ENCODE measurements at places on chromosomes 2 and 18.

- DNase-seq, result no peak
Measured at GRCh38 chr18:79950515-79951341, 725 bp downstream of the SLC66A2 start.

GRCh38 chr2:1701556-1702185, 42.6 kb downstream of the PXDN start:
- DNase-seq, result peak; percentile 40

DNA sequence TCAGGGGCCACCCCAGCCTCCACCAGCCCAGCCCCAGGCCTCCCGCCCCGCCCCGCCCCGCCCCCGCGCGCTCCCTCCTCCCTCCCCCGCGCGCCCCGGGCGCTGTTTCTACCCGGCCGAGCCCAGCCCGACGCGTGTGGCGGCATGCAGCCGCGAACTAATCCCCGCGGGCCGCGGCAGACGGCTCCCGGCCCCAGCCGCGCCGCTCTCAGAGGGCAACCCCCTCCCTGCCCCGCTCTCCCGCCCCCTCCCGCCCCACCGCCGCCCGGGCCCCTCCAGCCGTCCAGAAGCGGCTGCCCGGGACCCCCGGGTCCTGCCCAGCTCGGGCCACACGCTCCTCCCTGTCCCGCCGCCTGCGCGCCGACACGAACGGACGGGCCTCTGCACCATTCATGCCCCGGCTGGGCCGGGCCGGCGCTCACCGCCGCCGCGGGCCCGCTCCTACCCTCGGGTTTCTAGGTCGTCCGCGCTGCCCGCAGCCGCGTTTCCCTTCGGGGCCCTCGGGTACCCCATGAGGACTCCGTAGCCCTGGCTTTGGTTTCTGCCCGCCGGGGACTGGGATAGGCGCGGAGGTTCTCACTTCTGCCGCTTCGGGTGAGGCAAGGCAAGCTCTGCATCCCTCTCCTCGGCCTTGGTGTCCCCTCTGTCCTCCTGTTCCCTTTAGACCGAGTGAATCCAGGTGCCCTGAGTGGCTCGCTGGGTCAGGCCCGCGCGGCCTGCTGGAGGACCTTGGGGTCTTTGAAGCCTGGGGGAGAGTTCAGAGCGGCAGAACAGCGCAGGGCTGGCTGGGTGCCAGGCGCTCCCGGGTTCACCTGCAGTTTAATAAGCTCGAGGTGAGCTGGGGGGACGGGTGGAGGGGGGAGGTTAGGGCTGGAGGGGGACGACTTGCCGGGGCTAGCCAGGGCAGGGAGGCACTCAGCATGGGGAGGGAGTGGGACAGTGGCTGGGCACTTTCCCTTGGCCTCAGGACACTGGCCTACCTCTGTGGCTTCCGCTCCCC, 3.1 kb downstream of the WNT10A start:
- no peak for DNase-seq

DNA sequence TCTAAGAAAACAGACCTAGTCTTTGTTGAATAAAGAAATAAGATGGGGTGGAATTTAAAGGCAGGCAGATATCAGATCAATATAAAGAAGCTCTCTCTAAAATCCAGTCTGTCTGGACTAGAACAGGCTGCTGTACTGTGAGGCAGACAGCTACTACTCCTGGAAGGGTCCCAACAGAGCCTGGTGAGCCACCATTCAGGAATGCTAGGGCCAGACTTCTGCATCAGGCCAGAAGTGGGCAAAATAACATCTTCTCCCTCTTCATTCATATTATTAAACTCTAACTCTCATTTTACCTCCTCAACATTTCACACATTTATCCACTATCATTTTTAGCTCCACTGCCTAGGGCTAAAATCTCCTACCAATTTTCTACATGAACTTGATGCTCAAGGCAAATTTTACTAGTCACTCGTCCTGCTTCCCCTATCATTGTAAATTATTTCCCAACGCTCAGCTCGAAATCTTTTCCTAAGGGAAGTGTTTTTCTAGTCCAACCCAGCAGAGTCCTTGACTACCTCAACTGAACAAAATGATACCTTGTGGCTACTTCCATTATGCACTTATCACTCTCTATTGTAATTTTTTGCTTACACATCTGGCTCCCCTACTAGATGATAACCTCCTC, 45.2 kb upstream of the GLS start:
- peak; percentile 92 for DNase-seq

GRCh38 chr2:152120430-152120829, 21.6 kb upstream of the CACNB4 start:
- no peak for DNase-seq

GRCh38 chr2:173676647-173677046, 288.5 kb downstream of the SP3 start:
- peak; percentile 15 for DNase-seq

DNA sequence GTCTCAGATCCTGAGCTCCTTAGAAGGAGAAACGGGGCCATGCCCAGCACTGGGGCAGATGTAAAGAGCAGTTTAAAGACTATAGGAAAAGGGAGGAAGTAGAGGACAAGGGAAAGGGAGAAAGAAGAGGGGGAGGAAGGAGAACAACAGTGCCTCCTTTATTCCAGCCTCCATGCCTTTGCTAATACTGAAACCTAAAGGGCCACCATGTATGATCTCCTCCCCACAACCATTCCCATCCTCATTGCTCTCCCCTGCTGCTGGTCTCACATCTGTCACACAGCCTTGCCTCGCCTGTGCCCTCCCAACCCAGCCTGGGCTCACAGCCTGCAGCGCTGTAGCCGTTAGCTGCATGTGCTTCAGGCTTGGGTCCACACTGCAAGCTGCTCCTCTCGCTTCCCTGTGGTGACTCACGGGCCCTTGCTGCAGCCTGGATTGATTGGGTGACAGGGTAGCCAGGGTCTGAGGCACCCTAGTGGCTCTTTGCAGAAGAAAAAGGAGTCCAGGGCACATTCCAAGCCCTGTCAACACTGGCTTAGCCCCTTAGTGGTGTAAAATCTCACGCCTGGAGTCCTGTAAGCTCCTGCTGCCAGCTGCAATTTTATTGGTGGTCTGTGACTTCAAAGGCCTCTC, 281.9 kb downstream of the SRBD1 start:
- peak; percentile 48 for DNase-seq

DNA sequence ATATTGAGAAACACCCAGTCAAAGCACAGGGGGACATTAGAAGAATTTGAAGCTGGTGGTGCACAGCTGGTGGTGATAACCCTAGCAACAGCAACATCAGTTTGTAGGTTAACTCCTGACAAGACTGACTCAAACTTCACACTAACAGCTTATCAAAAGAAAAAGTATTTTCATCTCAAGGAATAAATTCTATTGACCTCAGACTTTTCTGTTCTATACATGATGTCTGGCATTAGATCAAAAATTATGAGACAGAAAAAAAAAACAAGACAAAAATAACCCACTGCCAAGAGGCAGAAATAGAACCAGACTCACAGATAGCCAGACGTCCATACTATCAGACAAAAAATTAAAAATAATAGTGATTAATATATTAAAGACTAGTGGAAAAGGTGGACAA, 126.1 kb downstream of the COL6A3 start:
- peak; percentile 79 for DNase-seq

GRCh38 chr2:219574484-219575311, 2.6 kb downstream of the INHA start:
- DNase-seq, result no peak

- no peak for DNase-seq
Measured at GRCh38 chr18:63031375-63031774, 288.2 kb downstream of the BCL2 start.

GRCh38 chr2:51231071-51231470, 199.1 kb upstream of the NRXN1 start:
- no peak for DNase-seq

DNA sequence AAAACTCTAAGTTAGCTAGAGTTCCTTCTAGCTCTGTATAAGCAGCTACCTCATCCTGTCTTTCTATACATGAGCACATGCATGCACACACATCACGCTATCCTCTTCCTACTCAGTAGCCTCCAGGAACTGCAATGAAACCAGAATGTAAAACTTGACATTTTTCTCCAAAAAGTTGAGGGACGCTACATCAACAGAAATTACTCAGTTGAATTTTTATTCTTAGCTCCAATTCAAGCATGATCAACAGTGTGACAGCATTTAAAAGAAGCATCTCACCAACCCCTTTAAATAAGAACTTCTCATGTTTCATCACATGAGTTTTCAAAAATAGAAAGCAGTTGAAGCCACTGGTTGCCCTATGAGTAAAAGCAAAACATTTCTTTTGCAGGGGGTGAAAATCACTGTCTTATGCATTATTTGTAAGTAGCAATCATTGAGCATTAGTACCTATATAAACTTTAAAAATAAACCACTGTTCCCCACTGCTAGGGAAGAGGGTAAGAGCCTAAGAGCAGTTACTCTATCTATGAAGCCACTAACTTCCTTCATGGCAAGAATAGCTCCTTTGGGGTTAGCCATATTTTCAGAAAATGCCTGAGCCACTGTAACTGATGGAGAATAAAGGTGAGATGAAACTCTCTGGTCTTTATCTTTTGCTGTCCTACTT, 77.9 kb upstream of the ARL5A start:
- peak; percentile 24 for DNase-seq

GRCh38 chr2:157304811-157305722, 20.6 kb downstream of the ERMN start:
- DNase-seq, result peak; percentile 13

DNA sequence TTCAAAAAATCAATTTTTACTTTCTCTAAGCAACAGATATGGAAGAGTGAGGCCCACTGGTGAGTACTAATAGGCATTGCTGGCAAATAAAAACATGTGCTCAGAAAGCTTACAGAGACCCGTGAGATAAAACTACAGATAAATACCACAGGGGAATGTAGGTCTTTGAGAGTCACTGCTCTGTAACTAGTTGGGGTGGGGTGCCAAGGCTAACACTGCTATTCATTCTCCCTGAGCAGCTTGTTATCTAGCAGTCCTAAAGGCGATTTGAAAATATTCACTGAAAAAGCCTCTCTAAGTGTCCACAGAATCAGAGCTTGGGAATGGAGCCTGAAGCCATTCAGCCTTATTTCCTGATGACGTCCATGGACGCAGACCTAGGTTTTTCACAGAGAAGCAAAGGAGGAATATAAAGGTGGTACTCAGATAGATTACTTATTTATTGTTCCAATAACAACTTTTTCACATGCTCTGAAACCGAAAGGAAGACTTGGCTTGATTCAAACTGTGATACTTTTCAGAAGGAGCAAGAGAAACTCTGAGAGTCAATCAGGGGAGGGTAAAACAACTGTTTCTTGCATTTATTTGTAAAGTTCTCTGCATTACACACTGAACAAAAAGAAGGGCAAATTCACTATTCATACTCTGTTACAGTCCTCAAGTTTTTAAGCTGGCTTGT, 188.4 kb downstream of the PPP1R1C start:
- peak; percentile 21 for DNase-seq

- no peak for DNase-seq
Measured at GRCh38 chr2:106358081-106358480, 110.1 kb downstream of the RGPD3 start.

DNA sequence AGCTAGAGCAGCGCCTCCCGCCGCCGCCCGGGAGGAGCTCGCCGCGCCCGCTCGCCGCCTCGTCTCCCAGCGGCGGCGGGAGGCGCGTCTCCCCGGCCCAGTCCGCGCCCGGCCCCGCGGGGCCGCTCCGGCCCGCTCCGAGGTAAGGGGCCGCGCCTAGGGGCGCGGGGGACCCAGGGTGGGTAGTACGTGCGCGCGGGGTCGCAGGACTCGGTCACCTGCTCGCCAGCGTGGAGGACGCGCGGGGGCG, 259 bp downstream of the NPAS2 start:
- DNase-seq, result no peak

DNA sequence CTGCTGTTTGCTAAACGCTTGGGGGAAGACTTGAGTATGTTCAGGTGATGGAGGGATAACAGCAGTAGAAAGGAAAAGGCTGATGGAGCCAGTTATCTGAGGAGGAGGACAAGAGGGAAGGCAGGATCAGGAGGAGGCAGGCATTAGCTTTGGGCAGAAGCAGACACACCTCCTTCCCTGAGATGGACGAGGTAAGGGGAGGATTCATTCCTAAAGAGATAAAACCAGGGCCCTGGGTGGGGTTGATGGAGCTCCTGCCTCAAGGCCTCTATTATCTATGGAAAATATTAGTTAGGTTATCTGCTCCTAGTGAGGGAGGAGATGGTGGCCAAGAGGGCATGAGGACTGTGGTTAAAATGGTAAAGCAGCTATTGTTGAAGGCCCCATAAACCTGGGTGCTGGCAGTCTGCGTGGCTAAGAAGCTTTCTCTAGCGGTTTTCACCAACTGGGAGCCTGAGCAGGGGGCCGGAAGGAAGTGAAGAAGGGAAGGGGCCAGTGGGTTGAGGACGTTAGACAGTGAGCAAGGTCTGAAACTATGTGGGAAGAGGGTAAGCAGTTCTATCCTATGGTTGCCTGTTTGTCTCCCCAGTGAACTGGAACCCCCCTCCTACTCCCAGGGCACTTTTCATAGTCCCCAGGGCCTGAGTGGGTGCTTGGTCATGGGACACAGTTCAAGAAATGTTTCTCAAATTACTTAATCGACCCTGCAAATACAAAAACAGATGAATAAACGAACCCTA, 56.6 kb upstream of the HK2 start:
- no peak for DNase-seq

DNA sequence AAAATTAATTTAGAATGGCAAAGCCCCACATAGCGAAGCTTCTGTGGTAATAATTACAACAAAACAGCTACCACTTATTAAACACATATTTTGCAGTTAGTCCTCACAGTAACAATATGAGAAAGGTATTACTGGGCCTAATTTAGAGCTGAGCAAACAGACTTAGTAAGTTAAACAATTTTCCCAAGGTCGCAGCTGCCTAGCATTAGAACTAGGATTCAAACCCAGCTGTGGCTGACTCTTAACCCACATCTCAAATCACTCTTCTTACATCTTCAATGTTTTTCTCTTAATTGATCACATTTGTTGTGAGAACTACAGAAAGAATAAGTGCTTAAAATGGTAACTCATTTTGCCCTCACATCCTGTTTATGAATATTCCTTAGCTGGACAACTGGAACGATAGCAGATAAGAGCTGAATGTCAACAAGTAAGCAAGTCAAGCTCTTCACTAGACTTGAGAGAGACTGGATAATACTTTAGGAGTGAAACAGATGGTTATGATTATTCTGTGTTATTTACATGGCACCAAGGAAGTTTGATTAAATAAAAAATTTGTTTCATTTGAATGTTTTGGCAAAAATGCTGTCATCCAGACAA, 59.4 kb upstream of the TMEM17 start:
- no peak for DNase-seq

- DNase-seq, result no peak
Measured at GRCh38 chr18:21289827-21290226, 47.8 kb downstream of the GREB1L start.

DNA sequence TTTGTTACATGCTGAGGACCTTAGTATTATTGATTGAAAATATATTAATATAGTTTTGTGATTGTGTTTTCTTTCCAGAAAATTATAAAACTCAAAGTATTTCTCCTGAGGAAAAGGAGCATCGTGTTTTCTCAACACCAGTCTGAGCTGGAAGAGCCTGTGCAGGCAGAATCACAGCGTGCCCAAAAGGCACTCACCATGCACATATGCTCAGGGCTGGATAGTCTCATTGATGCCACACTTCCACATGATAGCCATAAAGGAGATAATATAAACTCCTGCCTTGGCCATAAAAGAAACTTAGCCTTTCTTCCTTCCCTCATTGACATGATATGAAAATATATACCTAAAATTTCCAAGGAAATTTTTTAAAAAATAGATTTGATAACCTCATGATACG, 4.0 kb downstream of the PDE1A start:
- no peak for DNase-seq

- DNase-seq, result no peak
Measured at GRCh38 chr18:54919412-54919811, 39.8 kb downstream of the CCDC68 start.

GRCh38 chr2:126707941-126708340, 52.0 kb downstream of the GYPC start:
- no peak for DNase-seq

All from choroid plexus epithelial cell (primary cell).